ENCODE measurements at places on chromosomes 13 and 19.

DNA sequence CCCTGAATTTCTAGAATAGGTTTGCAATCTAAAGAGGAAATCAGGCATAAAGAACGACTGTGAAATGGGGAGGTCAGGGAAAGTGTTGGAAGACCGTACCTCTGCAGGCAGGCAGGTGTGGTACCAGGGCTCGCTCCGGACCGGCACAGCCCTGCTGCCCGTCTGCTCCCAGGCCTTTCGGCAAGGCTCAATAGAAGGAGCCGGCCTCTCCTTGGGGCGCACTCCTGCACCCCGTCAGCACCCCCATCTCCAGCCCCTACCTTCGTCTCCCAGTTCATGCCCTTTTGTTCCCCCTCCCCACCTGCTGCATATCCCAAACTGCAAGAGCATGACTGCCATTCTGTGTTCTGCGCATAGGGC is 139.8 kb upstream of the SOX1 start:
- no peak for DNase-seq

DNA sequence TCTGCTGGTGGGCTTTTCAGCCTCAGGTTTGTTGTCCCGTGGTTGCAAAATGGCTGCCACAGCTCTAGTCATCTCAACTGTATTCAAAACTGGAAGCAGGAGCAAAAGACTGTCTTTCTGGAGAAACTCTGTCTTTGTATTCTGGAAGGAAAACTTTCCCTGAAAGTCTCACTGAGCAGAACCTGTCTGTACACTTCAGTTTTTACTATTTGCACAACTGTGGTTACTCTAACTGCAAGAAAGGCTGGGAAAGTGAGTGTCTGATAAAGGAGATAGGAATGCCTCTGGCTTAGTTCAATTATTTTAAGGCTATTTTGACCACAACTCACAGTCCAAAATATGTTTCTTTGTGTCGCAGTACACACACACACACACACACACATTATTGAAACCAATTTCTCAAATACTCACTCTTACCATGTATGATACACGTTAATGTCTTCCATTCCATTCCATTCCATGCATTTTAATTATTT is 49.7 kb upstream of the EHD2 start:
- no peak for DNase-seq

DNA sequence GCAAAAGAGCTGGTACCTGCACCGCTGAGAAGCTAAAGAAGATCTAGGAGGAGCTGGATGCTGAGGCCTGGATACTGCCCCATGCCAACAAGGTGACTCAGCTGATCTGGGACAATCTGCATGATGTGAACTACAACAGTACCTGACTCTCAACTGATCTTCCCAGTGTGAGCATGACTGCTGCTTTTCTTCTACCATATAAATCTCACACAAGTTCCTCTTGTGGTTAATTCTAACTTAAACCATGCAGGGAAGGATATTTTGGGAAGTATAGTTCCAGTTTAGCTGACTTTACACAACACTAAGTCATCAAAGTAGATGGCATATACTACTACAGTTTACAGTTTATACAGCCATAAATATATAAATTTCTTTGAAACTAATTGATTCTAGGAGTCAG is 91.9 kb downstream of the SLAIN1 start:
- no peak for DNase-seq

GRCh38 chr19:40466219-40466984 is 399 bp upstream of the SPTBN4 start:
- peak; percentile 66 for DNase-seq

- no peak for DNase-seq
Observed at GRCh38 chr13:27186295-27186694, 14.7 kb upstream of the USP12 start.

DNA sequence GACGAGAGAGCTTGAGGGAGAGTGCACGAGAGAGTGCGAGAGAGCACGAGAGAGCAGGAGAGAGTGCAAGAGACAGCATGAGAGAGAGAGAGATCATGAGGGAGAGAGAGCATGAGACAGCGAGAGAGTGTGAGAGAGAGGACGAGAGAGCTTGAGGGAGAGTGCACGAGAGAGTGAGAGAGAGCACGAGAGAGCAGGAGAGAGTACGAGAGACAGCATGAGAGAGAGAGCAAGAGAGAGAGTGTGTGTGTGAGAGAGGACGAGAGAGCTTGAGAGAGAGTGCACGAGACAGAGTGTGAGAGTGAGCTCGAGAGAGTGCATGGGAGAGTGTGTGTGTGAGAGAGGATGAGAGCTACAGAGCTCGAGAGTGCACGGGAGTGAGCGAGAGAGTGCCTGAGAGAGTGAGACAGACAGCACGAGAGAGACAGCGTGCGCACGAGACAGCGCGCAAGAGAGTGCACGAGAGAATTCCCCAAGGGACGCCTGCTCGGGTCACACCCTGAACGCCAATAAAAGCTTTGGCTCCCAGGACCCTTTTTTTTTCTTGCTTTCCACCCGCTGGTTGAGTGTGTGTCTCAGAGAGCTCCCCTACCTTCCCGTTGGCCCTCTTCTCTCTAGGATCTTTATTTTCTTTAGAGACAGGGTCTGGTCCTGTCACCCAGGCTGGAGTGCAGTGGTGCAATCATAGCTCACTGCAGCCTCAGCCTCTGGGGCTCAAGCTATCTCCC is 3.7 kb downstream of the CD70 start:
- no peak for DNase-seq

GRCh38 chr13:27194895-27195764 is 23.5 kb upstream of the USP12 start:
- DNase-seq: no peak

- no peak for DNase-seq
Observed at GRCh38 chr19:2060884-2061494, 9.9 kb upstream of the MKNK2 start.

- no peak for DNase-seq
Observed at GRCh38 chr13:26198116-26198515, 24.0 kb downstream of the RNF6 start.

GRCh38 chr13:28953714-28954418 is 133.7 kb downstream of the MTUS2 start:
- DNase-seq: no peak

- DNase-seq: no peak
Observed at GRCh38 chr19:7526059-7526929, 3.9 kb downstream of the MCOLN1 start.

GRCh38 chr13:57787058-57787791 is 155.7 kb downstream of the PCDH17 start:
- no peak for DNase-seq
